ENCODE measurements at places on chromosomes 3 and 15.

DNA sequence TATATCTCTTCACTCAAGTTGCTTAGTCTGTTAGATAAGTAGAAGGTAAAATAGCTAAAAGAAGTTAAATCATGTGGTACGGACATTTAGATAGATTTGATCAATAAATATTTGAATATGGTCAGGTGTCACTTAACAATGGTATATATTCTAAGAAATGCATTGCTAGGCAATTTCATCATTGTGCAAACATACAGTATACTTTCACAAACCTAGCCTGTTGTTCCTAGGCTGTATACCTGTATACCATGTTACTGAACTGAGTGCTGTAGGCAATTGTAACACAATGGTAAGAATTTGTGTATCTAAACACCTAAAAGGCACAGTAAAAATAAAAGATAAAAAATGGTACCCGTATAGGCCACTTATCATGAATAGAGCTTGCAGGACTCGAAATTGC is 112.8 kb upstream of the CGNL1 start:
- no peak for DNase-seq

- DNase-seq, result peak; percentile 75
Measured at GRCh38 chr3:56702490-56703315, 19.6 kb upstream of the TASOR start.

DNA sequence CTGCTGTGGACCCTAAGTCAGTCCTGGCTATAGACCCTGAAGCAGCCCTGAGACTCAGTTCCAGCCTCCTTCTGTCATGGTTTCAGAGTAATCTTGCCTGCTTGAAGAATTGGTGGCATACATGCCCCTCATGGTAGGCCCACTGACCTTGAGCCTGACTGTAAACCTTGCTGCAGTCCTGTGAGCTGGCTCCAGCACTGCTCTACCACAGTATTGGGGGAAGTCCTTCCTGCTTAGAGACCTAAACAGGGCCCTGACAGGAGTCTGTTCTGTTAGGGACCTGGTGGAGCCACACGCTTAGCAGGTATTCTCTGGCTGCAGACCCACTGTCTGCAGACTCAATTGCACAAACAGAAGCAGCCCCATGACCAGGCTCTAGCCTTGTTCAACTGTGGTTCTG is 47.1 kb downstream of the OXSM start:
- no peak for DNase-seq

DNA sequence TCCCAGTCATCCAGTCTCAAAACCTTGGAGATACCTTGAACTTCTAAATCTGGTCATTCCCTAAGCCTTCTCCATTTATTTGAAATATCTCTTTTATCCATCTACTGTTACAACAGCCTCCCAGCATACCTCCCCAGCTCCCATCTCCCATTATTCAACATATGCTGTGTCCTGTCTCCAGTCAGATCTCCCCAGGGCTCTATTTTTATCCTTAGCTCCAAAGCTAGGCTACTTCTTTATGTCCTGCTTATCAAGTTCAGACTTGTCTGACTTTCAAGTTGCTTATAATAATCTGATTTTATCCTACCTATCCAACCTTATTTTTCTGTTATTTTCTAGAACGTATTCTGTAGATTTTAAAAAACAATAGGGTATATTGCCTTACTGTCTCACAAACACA is 44.2 kb downstream of the IQGAP1 start:
- DNase-seq, result no peak

- no peak for DNase-seq
Measured at GRCh38 chr3:73110530-73110929, 49.1 kb downstream of the EBLN2 start.

Data from inflammatory macrophage treated with lipopolysaccharide for 4 hours (primary cell).